ENCODE measurements at places on chromosomes 16 and 17. TPM values are rescaled to one million over a fixed set of nuclear protein-coding genes. Genes with fewer than 3 reads are reported as not detected.

GRCh38 chr17:1512351-1512750, 4.1 kb downstream of the INPP5K start:
- no peak for DNase-seq

DNA sequence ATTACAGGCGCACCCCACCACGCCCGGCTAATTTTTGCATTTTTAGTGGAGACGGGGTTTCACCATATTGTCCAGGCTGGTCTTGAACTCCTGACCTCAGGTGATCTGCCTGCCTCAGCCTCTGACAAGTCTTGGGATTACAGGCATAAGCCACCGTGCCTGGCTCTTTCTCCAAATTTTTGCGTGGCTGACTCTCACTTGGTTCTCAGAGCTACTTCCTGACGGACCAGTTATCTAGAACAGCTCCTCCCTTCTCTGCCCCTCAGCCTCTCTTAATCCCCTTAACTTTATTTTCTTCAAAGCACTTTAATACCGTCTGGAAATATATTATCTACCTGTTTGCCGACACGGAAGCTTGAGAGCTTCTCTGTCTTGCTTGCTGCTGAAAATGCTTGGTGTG, 4.2 kb downstream of the YPEL2 start:
- no peak for DNase-seq

DNA sequence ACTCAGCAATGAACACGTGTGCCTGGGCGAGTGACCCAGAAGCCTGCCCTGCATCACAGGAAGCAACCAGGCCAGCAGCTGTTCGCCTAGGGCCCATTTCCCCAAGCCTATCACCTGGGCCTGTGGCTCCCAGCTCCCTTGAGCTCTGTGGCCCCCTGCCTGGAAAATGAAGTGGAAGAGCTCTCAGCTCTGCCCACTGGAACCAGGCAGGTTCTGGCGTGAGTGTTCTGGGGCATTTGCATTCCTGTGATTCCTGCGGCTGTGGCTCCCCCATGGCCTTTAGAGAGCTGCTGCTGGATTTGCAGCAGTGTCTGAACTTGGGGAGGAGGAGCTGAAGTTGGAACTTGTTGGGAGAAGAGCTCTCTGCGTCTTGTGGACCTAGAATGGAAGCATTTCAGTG, 22.8 kb downstream of the PGS1 start:
- no peak for DNase-seq

GRCh38 chr17:17919169-17920107, 52.8 kb downstream of the TOM1L2 start:
- DNase-seq = no peak

DNA sequence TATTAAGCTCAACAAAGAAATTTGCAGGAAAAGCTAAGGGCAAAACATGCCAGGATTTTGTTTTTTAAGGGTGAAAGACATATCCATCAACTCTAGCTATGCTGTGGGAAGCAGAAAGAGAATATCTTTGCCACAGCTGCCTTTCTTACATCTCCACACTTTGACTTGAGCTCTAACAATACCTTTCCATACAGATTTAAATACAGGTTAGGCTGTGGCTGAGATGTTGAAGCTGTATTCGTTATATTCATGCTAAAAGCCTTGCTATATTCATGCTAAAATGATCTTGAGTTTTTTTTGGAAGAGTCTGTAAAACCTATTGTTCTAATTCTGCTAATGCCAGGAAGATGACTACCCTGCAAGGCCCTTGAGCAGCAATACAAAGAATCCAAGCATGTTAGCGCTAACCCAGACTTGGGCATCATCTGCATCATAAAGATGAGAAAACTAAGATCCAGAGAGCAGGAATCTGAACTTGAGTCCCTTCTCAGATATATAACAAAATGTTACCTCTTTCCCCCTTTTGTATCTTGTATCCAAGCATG, 204.8 kb upstream of the C17orf78 start:
- no peak for DNase-seq

CDH3 gene
- total RNA-seq = 91.2 TPM

DNA sequence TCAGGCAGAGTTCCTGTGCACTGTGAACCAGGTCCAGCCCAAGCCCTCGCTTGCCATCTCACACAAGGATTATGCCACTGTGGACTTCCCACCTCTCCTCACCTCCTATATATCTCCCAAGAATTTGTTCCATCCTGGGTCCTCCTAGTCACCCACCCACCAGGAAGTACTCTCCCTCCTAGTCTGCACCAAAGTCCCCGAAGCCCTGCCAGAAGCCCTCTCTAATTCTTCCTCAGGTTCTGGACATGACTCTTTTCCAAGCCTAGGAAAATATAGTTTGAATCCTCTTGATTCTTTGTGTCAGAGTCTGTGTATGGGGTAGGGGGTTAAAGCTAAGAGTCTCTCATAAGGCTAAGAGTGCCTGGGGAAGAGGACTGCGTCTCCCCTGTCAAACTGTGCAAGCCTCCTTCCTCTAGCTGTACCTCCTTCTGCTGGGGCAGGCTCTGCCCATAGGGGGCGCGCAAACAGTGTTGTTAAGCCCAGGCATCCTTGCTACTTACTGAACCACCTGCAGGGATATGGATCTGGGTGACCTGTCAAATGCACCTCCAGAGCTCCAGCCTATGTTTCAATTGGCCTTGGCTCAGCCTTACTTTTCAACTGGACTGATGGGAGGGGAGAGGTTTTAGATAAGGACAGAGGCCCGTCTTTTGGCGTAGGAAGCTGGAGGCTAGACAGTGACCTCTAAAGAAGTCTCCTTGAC, 16.6 kb upstream of the DLX4 start:
- no peak for DNase-seq

IGFALS gene
- not detected for total RNA-seq

GRCh38 chr17:29621751-29622194, 939 bp downstream of the CORO6 start:
- DNase-seq = no peak

- no peak for DNase-seq
These were observed 14.0 kb downstream of the RNF43 start for GRCh38 chr17:58403311-58403710.

DOC2B gene
- total RNA-seq = 18.1 TPM

MT4 gene
- not detected for total RNA-seq

DNA sequence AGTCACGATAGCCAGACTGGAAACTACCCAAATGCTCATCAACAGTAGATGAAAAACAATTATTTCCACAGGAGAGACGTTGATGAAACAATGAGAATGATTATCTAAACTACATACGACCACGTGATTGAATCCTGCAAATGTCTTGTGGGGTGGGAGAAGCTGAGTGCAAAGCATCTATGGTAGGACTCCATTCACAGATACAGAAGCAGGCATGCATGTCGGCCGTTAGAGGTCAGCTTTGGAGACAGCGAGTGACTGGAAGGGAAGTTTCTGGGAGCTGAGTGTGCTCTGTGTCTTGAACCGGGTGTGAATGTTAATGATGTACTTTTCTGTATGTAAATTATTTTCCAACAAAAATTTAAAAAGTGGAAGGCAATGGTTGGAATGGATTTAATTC, 71.5 kb upstream of the DNAJA2 start:
- peak; percentile 46 for DNase-seq

GRCh38 chr16:79037521-79038373, 562.8 kb downstream of the MAF start:
- DNase-seq = no peak

GRCh38 chr16:54632322-54633220, 298.1 kb upstream of the IRX5 start:
- DNase-seq = no peak

DNA sequence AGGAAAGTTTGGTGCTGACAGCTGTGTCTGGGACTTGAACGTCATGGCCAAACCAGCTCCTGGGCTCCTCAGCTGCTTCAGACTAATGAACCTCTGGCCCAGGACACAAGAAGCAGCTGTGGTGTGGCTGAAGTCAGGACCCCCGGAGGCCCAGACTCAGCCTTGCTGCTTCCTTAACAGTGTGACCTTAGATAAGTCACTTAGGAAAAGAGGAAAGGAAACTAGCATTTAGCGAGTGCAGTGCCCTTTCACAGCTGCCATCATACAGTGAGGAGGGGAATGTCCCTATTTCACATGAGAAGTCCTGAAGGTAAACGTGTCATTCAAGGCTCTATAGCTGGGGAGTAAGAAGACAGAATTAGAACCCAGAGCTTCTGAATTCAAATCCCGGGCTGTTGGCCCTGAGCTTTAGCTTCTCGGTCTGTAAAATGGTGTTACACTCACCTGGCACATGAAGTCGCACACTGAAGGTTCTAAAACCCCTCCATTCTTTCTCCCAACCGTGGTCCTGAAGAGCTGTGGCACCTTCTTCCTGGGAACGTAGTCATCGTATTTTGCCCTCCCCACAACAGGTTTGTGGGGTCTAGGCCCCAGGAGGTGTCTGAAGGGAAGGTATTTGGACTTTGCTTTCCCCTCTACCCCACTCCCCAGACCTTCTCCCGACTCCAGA, 910 bp upstream of the RAMP2 start:
- no peak for DNase-seq

- no peak for DNase-seq
These were observed 32.0 kb downstream of the COTL1 start for GRCh38 chr16:84585886-84586285.

TMEM98 gene
- total RNA-seq = 139 TPM

SMIM5 gene
- 0.63 TPM for total RNA-seq

RHBDL3 gene
- under 0.01 TPM for total RNA-seq

DNA sequence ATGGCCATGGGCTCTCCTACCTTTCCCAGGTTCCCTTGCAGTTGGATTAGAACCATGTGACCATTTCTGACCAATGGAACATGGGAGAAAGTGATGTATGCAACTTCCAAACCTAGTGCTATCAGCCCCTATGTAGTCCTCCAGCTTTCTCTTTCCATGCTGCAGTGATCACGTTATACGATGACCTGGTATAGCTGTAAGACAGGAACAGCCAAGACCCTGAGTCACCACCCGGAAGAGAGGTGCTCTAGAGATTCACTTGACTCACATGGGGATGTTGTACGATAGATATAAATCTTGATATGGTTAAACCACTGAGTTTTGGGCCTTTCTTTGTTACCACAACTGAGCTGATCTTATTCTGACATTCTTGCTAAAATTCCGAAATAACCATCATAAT, 65.1 kb downstream of the NOG start:
- DNase-seq = no peak

DNA sequence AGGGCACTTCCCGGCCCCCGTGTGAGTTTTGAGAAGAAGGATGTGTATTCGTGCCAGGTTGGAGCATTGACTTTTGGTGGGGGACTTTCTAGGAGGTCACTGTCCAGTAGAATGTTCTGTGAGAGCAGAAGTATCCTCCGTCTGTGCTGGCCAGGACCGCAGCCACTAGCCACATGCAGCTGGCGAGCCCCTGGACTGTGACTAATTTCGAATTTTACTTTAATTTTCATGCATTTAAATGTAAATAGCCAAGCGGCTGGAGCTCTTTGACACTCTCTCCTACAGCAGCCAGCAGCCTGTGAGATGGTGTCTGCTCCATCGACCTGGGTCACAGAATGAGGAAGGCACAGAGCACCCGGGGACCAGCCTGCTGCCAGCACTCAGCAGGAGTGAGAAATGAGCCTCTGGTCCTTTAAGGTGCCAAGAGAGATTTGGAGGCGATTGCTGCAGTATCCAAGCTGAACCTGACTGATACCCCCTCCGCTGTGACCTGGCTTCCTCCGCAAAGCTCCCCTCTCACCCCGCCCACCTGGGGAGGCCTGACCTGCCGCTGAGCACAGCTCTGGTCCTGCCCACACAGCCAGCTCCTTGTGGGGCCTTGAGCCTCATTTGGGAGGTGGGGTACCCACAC, 7.8 kb downstream of the ATP2A3 start:
- DNase-seq = no peak

DNA sequence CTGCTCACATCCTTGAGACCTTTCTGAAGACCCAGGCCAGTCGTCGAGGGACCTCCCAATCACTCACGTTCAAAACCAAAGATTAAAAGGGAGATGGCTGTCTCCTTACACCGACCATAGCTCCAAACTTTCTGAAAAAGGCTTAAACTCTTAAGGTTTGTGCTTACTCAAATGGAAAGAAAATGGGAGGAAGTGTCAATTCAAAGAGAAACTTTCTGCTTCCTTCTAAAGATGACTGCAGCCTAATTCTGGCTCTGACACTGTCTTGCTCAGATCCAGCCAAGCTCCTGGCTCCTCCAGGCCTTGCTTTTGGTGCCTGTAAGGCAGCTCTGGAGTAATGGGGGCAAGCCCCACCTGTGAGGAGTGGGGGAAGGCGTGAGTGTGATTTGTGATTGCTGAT, 54.9 kb upstream of the WSB1 start:
- DNase-seq = no peak

- DNase-seq = no peak
These were observed 17.5 kb downstream of the CIBAR2 start for GRCh38 chr16:85094812-85095211.

MYL4 gene
- total RNA-seq = not detected

DNA sequence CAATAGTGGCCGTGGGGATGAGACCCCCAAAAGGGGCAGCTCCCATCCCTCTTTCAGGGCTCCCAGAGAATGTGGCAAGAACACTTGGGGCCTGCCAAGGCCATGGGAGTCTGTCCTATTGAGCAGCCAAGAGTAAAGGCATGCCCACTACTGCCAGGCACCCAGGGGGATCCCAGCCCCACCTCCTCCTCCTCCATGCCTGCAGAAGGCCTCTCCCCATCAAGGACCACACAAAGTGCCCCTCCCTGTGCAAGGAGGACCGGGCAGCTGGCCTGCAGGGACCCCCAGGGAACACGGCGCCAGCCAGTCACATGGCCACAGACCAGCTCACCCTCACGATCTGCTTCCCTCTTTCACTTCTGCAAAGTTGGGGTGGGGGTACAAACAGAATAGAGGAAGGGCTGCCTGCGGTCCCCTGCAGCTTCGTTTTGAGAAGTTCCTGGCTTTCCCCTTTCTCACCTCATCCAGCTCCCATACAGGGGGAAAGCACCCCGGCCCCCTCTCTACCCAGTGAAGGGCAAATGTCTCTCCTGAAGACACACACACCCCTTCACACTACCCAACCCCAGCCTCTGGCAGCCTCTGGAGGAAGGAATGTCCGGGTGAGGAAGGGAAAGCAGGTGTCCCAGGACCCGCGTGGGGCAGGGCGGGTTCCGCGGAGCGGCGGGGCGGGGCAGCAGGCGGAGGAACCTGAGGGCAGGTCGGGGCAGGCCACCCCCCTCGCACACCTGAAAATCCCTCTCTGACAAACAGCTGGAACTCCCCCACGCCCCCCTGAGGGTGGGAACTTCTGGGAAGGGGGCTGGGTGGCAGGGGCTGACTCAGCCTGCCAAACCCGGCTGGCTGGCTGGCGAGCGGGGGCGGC, 2.0 kb downstream of the PPP1R9B start:
- DNase-seq = no peak

GRCh38 chr16:54208237-54208636, 78.3 kb downstream of the IRX3 start:
- DNase-seq = no peak

- no peak for DNase-seq
These were observed 127.2 kb downstream of the CCDC144A start for GRCh38 chr17:16817201-16817600.

GRCh38 chr17:17568772-17569195, 22.7 kb downstream of the PEMT start:
- no peak for DNase-seq

- DNase-seq = no peak
These were observed 3.4 kb downstream of the USH1G start for GRCh38 chr17:74919440-74920305.

GRCh38 chr16:73285436-73286201, 237.7 kb upstream of the ZFHX3 start:
- DNase-seq = no peak

GRCh38 chr17:43431714-43432523, 33.1 kb downstream of the ARL4D start:
- DNase-seq = no peak

- no peak for DNase-seq
These were observed 7.5 kb upstream of the NFATC2IP start for GRCh38 chr16:28943281-28943680.

IL17C gene
- total RNA-seq = not detected

GRCh38 chr16:87570938-87571867, 31.1 kb upstream of the JPH3 start:
- DNase-seq = no peak

TP53TG3B gene
- total RNA-seq = not detected

Measured in epithelial cell of proximal tubule (primary cell).